Umbilical cord (tissue), 2 donors: ENCODE measurements at places on chromosomes 4 and X.
A peak's percentile ranks its signal among the peaks of the same experiment; 100 is the strongest.

GRCh38 chrX:101550362-101550750, at the start of gene ARMCX1:
Gene ARMCX1, plus strand, starts transcription at chrX:101550547. Its CDS starts 2,384 bp downstream, at chrX:101552931.
- peak; percentile 83 for DNase-seq

GRCh38 chr4:113094331-113094730, 44.9 kb downstream of the ANK2 start:
- DNase-seq, result no peak

DNA sequence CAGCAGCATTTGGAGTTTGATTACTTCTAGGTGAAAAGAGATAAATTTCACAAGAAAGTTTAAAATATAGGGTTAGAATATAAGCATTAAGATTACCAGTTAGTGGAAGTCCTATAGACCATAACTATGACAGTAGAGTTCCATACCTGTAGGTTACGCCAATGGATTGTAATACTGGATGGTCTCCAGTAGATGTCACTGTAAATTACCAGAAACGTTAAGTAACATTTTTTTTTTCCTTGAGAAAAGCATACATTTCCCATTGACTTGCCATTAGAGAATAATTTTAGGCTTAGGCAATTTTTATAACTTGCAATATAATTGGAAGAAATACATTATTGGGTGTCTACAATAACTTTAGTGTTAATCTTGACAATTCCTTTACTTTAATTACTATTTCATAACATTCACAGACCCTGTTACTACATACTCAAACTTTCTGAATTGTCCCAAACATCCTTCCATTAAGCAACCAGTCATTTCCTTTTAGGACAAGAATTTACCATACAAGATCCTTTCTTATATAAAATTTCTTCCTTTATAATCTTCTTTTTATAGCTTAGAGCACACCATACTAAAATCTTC, 304.1 kb upstream of the TECRL start:
- peak; percentile 23 for DNase-seq

DNA sequence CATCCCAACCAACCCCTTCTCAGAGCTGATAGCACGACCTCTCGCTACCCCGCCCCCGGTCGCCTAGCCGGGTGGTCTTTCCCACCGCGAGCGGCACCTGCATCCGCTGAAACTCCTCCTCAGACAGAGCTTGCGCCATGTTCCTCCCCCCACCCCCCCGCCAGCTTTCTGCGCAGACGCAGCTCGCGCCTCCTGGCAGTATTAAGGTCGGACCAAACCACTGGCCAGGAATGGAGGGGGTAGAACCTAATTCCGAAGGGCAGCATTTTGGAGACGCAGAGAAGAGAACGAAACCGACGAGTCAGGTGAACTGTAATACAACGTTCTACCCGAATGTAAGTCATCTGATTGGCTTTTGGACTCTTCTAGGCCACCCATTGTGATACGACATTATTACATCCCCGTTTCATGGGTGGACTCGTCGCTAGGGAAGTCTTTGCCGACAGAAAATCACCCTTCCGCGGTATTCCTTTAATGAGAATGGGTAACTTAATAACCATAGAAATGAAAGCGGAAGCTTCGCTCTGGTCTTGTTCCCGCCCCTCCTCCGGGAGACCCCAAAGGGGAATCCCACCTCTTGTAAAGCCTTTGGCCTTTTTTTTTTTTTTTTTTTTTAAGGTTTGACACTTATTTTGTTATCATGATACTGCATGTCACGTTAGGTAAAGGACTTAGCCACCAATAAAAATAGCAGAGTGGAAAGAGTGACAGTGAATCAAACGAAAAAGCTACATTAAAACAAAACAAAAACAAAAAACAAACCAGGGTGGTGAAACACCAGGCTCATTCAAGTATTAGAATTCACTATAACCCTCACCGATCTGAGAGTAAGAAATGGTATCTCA, at the start of gene GRIPAP1:
Gene GRIPAP1 (minus strand): TSS at position 174 of the 845 bp plus-strand sequence. CDS start 35 bp downstream, at position 139.
- DNase-seq, result peak; percentile 86

GRCh38 chr4:181259081-181259709, 984.0 kb upstream of the TENM3 start:
- no peak for DNase-seq

DNA sequence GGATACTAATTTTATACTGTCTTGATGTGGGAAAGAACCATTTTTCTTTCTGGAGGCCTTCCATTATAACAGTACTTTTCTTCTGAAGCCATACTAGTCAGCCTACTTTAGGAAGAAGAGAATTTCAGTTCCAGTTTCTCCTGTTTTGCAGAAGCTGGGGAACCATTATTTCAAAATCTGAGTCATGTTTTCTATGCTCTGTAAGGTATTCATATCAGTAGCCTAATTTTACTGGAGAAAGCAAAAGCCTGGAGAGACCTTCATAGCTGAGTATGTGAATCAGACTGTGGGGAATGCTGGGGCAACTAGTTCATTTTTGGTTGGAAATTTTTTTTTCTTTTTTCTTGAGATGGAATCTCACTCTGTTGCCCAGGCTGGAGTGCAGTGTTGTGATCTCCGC, 22.4 kb downstream of the AFF1 start:
- DNase-seq, result peak; percentile 22

DNA sequence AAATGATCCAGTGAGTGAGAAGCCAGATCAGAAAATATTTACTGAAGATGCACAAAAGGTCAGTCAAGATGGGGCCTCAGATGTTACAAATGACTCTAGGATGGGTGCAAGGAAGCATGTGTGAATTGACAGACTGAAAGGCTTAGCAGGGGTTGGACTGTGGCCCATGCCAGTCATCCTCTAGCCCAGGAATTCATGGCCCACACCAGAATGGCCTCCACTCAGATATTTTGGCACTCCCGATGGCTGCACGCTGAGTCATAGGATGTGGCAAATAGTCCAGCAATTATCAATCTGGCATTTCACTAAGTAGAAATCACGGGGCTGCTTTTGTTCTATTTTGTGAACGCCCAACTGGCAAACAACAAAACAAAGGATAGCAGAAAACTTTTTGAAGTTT, 406.5 kb downstream of the IQCM start:
- no peak for DNase-seq

DNA sequence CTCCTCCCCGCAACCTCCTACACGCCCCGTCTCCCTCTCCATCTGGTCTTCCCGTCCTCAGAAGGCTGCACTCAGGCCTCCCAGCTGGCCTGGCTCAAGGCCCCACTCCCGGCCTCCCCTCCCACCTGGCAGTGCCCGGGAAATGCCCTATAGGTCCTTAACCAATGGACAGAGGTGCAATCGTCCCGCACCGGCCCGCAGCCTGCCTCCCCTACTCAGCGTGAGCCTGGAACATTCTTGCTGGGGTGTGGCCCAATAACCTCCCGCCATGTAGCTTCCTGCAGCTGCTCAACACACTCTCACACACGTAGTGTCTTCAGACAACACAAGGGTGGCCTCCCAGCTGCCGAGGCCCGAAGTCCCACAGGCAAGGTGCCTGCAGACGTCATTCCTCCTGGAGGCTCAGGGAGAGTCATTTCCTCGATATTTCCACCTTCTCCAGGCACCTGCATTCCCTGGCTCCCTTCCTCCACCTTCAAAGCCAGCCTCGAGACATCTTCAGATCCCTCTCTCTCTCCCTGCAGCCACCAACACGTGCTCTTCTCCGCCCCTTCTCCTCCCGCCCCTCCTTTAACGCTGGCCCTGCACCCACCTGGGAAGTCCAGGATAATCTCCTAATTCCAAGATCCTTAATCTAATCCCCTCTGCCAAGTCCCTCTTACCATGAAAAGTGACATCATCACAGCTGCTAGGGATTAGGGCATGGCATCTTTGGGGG, 56.2 kb downstream of the ADRA2C start:
- DNase-seq, result no peak

DNA sequence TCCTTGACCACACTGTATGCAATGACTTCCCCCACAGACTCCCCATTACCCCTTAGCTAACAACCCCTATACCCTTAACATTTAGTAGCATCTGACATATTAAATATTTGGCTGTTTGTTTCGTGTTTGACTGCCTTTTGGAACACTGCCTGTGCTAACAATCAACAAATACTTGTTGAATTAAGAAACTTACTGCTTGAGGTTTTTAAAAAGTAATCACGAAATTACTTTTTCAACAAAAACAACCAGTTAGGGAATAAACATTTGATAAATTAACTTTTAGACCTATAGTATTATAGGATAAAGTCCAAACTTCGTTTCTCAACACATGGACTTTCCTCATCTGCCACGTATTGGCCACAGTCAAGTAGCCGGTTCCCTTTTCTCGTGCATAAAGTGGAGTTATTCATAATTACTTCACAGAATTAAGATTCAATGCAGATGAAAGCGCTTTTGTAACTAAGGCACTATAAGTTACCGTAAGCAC, 555 bp upstream of the ELMOD2 start:
- DNase-seq, result no peak

- DNase-seq, result peak; percentile 67
Observed at GRCh38 chrX:140157611-140158010, 192.3 kb upstream of the CXorf66 start.

DNA sequence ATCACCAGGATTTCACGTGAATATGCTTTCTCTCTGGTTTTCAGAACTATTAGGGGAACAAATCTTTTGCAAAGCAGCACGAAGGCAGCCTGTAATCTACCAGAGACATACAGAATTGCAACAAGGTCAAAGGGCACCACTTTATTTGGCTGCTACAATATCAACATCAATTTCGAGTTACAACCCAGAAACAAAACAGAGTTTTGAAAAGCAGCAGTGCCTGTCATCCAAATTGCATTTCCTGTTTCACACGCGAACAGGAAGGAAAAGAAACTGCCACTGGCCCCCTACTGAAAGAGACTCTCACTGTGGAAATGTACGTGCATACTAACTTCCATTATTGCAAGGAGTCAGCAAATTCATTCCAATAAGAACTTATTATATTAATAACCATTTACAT, 17.1 kb upstream of the C1QTNF7 start:
- peak; percentile 46 for DNase-seq

DNA sequence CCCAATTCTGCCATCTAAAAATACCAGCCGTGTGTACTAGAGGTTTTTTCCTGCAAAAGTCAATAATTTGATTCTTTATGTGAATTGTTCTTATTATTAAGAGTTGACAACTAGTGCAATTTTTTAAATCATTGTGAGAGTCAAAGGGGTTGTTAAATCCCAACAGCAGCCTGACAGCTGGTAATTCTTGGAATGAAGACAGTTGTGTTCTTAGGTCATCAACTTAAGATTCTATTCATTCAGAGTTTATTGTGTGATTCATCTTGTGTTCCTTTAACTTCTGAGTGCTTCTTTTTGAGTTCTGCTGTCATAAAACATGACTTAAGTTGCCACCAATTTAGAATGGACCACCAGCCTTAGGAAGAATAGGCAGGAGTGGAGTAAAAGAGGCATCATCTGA, 329.0 kb downstream of the NAF1 start:
- no peak for DNase-seq

DNA sequence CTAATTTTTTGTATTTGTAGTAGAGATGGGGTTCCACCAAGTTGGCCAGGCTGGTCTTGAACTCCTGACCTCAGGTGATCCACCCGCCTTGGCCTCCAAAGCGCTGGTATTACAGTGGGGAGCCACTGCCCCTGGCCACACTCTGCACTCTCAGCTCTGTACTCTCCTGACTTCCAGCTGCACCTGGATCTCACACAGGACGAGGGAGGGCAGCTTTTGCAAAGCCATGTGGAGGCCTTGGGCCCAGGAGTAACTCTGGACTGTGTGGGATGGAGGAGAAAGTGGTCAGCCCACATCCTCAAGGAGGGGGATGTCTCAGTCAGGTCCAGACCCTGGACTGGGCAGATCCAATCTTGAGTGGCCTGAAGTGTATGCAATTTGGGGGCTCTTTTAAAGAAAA, 23.0 kb downstream of the NAT8L start:
- no peak for DNase-seq
